ENCODE measurements at places on chromosomes 11 and 22.

DNA sequence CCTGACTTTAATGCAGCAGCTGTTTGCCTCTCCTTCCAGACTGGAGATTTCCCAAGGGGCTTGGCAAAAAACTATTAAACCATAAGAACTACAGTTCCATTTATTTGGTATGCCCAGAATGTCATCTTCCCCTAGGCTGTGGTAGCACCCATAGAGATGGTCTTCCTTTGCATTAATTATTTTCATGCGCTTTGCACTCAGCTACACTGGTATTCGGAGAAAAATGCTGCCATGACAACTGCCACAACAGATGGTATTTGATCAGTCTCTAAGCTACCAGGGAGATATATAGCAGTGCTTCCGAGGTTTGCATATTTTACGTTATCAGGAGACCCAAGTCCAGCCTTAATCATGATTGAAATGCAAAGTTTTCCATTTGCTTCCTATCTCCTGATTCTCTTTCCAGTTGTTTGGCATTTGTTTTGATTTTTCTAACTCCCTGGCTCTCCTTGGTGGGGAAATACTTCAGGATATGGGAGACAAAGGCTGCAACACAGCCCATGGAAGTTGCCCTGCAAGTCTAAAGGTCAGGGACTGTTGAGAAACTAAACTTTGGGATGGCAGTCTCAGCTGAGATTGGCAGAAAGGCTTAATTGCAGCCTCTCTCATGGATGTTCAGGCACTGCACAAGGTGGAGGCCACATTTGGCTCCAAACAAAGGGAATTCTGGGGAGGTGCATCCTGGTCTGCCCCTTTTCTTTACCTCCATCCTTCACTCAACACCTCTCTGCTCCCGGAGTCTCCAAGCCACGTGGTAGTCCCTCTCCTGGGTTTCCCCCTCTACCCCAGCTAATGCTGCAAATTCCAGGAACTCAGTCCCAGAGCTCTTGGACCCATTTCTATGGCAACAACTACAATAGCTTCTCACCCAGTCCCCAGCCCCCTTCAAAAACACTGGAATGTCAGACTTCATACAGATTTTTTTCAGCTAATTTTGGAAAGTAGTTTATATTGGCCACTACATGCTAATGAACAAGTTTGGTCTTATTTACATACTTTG lies 151.8 kb downstream of the NAV2 start:
- no peak for DNase-seq

DNA sequence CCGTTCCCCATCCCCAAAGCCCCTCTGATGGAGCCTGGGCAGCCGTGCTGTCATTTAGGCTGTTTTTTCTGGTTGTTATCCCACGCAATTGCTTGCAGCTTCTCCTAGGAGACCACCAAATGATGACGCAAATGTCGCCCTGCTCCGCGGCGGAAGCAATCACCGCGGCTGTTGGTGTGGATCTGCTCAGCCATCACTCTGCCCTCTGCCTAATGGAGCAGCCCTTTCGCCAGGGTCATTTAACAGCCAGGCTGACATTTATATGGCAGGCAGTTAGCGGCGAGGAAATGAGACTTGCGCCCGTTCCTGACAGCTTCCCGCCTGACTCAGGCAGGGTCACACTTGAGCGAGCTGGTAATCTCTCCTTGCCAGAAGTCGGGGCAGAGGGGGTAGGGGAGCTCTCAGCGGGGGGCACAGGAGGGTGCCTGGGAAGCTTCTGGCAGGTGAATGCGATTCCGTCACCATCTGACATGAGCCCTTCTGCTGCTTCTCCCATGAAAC lies 97.9 kb upstream of the RTL6 start:
- no peak for DNase-seq

GRCh38 chr11:12140186-12140793 lies 29.9 kb downstream of the MICAL2 start:
- DNase-seq, result no peak

DNA sequence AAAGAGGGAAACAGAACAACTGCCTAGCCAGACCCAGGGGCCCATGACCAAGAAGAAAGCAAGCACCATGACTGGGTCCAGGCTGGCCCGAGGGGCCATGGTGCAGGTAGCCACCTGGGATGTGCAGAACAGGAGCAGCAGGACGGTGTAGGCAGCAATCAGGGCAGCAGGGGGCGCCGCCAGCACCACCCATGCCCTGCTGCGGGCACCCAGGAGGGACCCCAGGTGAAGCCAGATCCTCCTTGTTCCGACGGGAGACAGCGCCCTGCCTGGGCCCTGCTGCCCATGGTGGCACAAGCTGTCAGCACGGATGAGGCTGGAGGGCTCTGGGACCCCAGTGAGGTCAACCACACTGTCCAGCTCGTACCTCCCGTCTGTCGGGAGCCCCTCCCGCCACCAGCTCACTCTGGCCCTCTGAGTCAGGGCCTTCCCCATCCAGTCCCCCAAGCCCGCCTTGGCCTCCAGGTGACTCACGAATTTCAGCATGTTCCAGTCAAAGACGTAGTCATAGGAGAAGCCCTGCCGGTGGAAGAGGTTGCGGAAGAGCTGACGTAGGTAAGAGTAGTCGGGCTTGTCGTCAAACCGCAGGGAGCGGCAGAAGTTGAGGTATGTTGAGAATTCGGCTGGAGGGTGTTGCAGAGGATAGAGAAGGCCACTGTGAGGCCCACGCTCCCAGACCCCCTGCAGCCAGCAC lies 18.8 kb downstream of the CSNK1E start:
- no peak for DNase-seq

DNA sequence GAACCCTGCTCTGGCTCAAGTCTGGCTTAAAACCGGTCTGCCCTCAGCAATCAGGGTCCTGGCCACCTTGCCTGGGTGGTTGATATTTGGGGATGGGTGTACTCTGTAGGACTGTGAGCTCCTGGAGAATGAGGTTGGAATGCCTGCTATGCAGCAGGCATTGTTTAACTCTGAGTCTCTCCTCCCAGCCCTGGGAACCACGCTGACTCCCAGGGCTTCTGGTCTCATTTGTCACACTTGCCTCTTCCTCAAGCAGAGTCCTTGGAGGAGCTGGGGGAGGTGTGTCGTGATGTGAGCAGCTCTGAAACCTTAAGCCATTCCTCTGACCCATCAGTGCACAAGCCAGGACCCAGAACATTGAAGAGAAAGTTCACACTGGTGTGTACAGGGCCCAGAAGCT lies 340.1 kb downstream of the MN1 start:
- no peak for DNase-seq

DNA sequence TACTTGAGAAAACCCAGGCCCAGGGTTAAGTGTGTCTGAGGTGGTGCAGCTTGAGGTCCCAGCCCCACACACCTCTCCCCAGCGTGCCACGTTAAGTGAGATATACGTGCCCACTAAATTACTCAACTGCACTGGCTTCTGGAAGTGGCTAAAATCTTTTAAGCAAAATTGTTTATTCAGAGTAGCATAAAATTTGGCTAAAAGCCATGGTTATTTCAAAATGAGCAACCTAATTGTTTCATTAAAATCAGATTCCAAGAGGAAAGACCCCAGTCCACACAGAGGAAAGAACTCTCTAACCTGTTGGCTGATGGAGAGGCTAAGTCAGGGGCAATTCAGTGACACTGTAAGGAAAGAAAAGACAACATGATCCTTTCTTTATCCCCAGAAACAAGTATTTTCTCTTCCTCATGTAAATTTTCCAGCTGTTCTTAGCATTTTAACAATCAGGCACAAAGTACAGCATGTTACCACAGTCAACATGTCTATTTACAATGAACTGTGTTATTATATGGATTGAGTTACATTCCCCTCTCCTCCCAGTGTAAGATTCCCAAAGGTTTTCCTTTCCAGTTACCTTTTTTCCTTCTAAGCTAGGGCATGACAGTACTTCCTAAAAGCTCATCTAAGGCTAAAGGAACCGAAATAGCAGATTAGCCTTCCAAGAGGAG lies 26.6 kb downstream of the NUP50 start:
- no peak for DNase-seq

DNA sequence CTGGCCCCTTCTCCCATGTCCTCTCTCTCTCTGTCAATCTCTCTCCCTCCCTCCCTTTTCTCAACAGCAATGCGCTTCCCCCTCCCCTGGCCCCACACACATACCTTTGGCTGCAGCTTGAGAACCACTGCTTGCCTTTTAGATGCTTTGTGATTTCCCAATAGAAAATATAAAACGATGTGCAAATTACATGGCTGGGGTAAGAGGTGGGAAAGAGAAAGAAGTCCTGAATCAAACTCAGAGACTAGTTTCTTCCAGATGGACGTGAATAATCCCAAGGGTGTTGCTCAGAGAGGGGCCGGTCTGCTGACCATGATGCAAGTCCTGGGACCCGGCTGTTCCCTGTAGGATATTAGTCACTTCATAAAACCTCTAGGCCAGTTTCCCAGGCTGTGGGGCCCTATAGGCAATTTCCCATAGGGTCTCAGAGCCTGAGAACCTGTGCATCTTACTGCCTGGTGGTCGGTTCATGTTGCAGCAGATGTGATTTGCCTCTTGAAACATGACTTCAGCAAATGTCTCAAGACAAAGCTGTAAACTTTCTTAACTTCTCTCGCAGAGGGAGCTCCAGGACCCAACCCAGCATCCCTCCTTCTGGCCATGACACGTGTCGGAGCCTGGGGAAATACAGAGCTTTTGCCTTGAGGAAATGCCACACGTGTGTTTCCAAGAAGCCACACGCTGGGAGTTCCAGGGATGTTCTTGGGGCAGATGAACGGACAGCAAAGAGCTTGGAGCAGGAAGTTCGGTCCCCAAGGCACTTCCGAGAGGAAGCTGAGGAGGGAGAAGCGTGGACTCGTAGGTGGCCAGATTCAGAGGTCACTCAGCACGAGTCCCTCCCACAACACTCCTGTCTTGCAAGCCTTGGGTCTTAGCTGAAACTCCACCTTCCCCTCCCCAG lies 34.5 kb upstream of the ETS1 start:
- DNase-seq, result no peak

GRCh38 chr22:45218976-45219375 lies 21.7 kb downstream of the KIAA0930 start:
- DNase-seq, result no peak

DNA sequence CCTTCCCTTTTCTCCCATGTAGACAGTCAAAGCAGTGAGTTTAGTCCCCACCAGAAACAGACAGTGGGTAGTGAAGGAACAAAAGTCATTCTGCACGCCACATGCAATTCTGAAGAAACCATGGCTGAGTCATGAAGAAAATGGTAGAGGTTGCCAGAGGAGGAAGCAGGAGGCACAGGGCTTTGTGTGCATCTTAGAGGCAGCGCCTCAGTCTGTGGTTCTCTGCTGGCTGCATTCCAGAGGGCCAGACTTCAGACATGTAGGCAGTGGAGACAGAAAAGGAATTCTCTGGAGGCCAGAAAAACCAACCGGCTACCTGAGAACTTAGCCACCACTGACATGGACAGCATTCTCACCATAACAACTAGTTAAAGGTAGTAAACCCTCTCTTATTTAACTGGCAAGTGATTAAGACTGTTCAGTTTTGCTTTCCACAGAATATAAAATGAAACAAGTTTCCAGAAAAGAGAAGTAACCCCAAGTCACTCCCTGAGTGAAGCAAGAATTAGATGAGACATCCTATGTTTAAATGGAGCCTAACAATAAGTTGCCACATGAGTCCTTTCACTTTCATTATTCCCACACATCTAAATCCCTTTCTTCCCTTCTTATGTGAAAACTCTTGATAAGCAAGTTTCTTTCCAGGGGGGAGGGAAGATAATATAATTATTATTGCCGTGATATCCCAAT lies 556.1 kb downstream of the SOX6 start:
- no peak for DNase-seq

- DNase-seq, result no peak
Observed at GRCh38 chr11:95095858-95096587, 6.4 kb downstream of the ENDOD1 start.

- no peak for DNase-seq
Observed at GRCh38 chr11:77642228-77642627, 4.6 kb upstream of the CLNS1A start.

DNA sequence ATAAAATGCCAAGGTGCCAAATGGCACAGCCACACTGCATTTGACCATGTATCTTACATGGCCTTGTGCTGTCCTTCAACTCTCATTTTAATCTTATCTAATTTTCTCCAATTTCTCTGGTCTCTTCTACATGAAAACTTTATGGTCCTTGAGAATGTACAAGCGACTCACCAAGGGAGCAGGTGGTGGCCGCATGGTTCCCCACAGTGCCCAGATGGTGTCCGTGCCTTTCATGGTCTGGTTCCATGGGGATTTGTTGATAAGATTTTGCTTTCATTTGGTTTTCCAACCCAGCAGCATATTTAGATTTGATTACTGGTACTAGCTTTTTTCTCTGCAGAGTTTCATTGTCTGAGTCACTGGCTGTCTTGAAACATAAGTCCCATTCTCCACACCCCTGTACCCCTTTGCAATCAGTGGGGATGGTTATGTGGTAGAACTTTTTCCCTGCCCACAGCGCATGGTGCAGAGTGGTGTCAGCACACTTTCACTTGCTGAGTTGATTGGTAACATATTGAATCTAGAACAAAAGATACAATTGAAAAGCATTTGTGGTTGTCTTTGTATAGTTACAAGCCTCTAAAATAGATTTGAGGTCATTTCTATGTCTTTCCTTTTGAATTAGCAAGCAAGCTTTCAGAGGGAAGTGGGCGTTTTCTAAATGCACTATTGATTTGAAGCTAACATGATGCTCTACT lies 24.1 kb downstream of the ZNRF3 start:
- DNase-seq, result no peak

DNA sequence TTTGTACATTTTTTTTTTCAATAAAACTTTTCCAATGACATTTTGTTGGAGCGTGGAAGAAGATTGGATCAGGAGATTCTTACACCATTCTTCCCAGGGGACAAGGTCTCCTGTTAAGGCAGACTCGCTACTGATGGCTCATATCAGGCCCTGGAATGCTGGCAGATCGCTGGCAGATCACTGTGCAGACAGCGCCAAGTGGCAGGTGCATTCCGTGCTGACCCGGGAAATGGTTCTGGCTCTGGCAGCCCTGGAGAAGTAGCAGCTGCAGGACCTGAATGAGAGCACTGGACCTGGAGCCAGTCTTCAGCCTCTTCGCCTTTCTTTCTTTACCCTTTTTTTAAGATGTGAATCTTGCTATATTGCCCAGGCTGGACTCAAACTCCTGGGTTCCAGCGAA lies 10.7 kb downstream of the SERPINH1 start:
- DNase-seq, result no peak

DNA sequence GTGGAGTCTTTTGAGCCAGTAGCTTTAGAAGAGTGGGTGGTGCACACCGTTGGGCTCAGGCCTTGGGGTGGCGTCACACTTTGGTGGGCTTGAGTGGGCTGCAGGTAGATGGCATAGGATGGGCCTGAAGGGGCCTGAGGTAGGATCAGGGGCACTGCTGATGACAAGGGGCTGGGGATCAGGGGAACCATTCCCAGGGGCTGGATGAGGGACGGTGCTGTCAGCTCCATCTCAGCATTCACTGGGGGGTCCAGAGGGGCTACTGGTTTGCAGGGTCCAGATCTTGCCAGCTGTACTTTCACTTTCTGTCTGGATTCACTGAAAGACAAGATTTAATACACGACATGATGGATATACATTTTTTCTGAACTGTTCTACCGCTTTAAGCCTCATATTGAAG lies 11.1 kb downstream of the E2F8 start:
- no peak for DNase-seq
